ENCODE measurements at places on chromosomes 16 and 17. TPM values are rescaled to one million over a fixed set of nuclear protein-coding genes. Genes with fewer than 3 reads are reported as not detected.

GRCh38 chr17:33730131-33730530, 437.0 kb upstream of the ASIC2 start:
- DNase-seq, result peak; percentile 45

GRCh38 chr17:28982131-28982793, 23.6 kb downstream of the SEZ6 start:
- no peak for DNase-seq

- DNase-seq, result peak; percentile 97
These were observed 3.7 kb upstream of the CNP start for GRCh38 chr17:41962768-41963434.

CCL7 gene
- total RNA-seq, result not detected

CCL5 gene
- not detected for total RNA-seq

DNA sequence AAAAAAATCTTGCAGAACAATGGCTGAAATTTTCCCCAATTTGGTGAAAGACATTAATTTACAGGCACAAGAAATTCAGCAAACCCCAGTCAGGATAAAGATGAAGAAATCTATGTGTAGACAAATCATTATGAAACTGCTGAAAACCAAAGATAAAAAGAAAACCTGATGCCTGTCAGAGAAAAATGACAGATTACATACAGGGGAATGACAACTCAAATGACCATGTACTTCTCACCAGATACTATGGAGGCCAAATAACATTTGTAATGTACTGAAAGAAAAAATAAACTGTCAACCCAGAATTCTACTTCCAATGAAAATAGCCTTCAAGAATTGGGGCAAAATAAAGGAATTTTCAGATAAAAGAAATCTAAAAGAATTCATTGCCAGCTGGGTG, 7.2 kb upstream of the XAF1 start:
- DNase-seq, result no peak

DNA sequence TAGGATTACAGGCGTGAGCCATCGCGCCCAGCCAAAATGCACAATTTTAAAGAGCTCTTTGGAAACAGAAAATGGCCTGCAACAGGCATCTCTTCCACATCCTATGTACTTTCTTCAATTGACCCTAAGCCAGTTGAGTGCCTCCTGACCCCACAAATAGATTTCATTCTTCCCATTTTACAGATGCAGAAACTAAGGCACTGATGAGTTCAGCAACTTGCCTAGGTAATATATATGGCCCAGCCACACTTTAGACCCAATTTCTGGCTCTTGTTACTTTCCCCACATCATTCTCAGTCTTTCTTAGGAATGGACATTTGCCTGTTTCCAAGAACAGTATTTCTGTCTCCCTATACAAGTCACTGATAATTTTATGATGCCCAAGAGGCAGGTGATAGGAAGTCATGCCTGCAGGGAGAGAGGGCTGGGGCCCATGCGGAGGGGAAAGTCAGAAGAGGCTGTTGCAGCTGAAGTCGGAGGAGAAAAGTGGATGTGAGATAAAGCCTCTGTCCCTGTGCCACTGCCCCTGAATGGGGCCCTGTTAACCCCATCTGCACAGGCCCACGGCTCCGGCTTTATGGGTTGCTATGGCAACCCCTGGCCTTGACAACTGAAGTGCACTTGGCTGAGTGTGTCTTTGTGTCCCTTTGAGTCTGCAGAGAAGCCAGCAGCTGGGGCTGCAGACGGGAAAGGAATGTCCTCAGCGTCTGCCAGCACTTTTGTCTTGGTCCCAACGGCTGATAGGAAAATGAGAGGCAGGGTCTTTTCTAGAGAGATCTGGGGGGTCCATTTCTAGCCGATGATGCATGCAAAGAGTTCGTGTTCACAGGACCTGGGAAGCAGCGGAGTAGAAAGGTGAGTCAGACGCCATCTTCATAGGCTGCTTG, 45.9 kb downstream of the ABAT start:
- peak; percentile 70 for DNase-seq

GRCh38 chr17:10518271-10519037, at the start of gene MYH1:
MYH1 (minus strand) TSS chr17:10518542; CDS start chr17:10516642, 1,900 bp downstream.
- no peak for DNase-seq

DNA sequence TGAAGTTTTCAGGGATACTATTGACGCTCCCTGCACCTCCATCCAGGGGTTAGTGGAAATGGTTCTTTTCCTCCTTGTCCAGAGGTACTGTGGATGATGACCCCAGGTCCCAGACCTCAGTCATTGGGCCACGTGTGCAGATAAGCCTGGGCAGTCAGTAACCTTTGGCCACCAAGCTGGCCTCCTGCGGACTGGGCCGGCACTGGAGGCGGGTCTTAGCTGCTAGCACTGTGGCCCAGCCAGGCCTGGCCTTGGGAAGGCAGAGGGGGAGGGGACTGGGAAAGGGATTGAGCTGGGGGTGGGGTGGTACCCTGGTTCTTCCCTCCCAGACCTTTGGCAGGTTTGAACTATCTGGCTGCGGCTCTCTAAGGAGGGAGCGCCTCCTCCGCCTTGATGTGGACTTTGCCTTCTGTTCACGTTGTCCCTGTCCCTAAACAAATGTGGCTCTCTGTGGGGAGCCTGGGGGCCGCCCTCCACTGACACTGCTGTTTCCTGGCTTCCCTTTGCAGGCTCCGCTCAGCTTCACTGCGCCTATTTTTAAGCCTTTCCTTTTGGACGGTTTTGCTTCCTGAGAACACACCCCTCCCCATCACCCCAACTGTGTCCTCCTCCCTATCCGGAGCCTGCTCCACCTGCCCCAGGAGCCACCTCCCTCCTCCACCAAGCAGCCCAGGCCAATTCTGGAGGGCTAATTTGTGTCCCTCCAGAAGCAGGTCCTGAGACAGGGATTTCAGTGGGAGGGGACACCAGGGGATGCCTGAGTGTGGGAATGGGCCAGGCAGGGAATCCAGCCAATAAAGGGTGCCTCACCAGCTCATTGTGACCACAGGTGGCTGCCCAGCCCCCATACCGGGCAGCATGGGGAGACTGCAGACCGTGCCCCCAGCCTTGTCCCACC, 251.9 kb downstream of the SEC14L1 start:
- peak; percentile 92 for DNase-seq

DNA sequence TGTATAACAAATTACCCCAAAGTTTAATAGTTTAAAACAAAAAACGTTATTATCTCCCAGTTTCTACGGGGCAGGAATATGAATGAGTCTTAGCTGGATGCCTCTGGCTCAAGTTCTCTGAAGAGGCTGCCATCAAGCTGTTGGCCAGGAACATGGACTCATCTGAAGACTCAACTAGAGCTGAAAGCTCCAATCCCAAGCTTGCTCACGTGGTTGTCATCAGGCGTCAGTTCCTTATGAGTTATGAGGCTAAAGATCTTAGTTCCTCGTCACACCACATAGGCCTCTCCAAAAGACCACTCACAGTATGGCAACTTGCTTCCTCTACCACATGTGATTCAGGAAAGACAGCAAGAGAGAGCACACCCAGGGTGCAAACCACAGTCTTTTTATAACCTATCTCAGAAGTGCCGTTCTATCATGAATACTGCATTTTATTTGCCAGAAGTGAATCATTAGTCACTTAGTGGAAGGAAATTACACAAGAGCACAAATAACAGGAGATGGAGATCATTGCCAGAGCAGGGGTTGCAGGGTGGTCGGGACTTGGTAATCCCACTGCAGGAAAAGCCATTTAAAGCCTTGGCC, 48.7 kb upstream of the NLK start:
- DNase-seq, result no peak

DNA sequence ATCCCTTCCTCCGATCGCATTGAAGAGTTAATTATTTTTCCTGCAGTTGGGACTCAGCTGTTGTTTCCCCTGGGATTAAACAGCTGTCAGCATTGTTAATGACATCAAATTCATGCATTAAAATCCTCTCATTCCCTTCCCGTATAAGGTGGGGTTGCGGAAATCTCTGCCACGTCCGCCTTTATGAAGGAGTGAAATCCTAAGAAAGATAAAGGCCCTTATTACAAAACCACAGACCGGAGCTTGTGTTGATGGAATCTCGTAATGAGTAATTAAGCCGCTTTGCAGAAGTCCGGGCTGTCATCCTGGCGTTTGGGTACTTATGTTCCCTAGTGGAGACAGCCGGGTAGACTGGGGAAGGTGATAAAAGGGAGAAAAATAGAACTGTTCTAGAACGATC, 627.6 kb downstream of the MAF start:
- DNase-seq, result no peak

GRCh38 chr16:77085981-77086380, 105.0 kb upstream of the MON1B start:
- DNase-seq, result no peak

- DNase-seq, result peak; percentile 62
These were observed 287.8 kb upstream of the FOXF1 start for GRCh38 chr16:86222547-86222946.

All from endodermal cell (in vitro differentiated cells).